ENCODE measurements at places on chromosomes 5 and 9. TPM values are rescaled to one million over a fixed set of nuclear protein-coding genes. Genes with fewer than 3 reads are reported as not detected.

The SHISAL2B gene
- not detected for polyA plus RNA-seq

The LMAN2 gene
- polyA plus RNA-seq, result 223 TPM

The WHRN gene
- 0.24 TPM for polyA plus RNA-seq

The OMD gene
- polyA plus RNA-seq, result 0.07 TPM

The MYOT gene
- 0.23 TPM for polyA plus RNA-seq

The PCDHA1 gene
- polyA plus RNA-seq, result not detected

The PRDM9 gene
- not detected for polyA plus RNA-seq

The MRPS2 gene
- polyA plus RNA-seq, result 57.2 TPM

The ZDHHC12 gene
- 57.6 TPM for polyA plus RNA-seq

The BARHL1 gene
- not detected for polyA plus RNA-seq

All from CD4-positive, alpha-beta memory T cell (primary cell).